Esophagus squamous epithelium (tissue), 5 donors: ENCODE measurements at places on chromosomes 2 and 18. TPM values are rescaled to one million over a fixed set of nuclear protein-coding genes. Genes with fewer than 3 reads are reported as not detected.

PROC gene
- total RNA-seq: 2.1 TPM

IL1RN gene
- total RNA-seq: 1,093 TPM

- H3K27ac ChIP-seq: no peak overlapping the region
- no peak overlapping the region for H3K4me3 ChIP-seq
- no peak for DNase-seq
- no peaks in the 10 kb centered on the region for H3K4me1 ChIP-seq
These were observed 252.8 kb downstream of the LDLRAD4 start for GRCh38 chr18:13471198-13471845.

- no peak overlapping the region for H3K27ac ChIP-seq
- H3K27me3 ChIP-seq: no peaks in the 10 kb centered on the region
- H3K4me3 ChIP-seq: no peak overlapping the region
- H3K36me3 ChIP-seq: no peaks in the 10 kb centered on the region
These were observed 49.6 kb downstream of the MYO3B start for GRCh38 chr2:170227507-170227947.

GRCh38 chr2:43344868-43345373, 118.5 kb upstream of the ZFP36L2 start:
- peaks cover 9% of the 10 kb centered on the region for H3K36me3 ChIP-seq
- no peak overlapping the region for H3K4me3 ChIP-seq
- DNase-seq: no peak
- peak overlapping the region; percentile 76 for H3K27ac ChIP-seq
- H3K4me1 ChIP-seq: peaks cover 99% of the 10 kb centered on the region
- no peaks in the 10 kb centered on the region for H3K27me3 ChIP-seq

- H3K27me3 ChIP-seq: no peaks in the 10 kb centered on the region
- H3K27ac ChIP-seq: no peak overlapping the region
- H3K36me3 ChIP-seq: no peaks in the 10 kb centered on the region
- no peaks in the 10 kb centered on the region for H3K4me1 ChIP-seq
- DNase-seq: no peak
- H3K4me3 ChIP-seq: no peak overlapping the region
These were observed 45.3 kb downstream of the ACOXL start for GRCh38 chr2:110777531-110778311.

DNA sequence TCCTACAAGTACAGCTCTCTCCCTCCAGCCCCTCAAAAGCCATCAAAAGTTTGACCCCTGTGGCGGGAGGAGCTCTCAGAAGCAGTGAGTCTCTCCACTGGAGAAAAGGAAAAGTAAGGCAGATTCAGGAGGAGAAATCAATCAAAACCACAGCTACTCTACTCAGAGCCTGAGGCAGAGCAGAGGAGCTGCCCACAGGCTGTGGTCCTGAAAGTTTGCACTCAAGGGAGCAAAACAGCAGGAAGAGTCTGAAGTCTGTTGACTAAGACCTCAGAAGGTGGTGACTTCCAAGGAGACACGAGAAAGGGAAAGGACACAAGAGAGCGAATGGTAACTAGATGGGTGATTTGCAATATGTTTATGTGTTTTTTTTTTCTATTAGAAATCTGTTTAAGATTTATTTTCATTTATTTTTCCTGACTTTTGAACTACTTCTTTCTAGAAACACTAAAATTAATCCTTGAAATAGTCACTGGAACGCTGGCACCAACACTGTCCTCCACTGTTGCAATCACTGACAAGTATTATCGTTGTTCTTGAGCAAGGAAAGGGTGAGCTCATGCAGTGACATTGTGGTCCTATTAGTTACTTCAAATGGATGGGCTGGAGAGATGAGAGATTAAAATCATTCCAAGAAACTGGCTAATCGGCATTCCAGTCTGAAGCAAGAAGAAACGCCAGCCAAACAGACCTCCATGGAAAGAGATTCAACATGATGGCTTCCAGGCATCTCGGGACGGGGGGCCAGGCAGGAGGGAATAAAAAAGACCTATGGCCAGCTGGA, 35.8 kb downstream of the PID1 start:
- no peak overlapping the region for H3K4me3 ChIP-seq
- no peak for DNase-seq
- no peaks in the 10 kb centered on the region for H3K27me3 ChIP-seq
- H3K27ac ChIP-seq: no peak overlapping the region
- no peaks in the 10 kb centered on the region for H3K36me3 ChIP-seq
- no peaks in the 10 kb centered on the region for H3K4me1 ChIP-seq
